SK-N-DZ (cell line): ENCODE measurements at places on chromosomes 16 and 17.
A peak's percentile ranks its signal among the peaks of the same experiment; 100 is the strongest.

DNA sequence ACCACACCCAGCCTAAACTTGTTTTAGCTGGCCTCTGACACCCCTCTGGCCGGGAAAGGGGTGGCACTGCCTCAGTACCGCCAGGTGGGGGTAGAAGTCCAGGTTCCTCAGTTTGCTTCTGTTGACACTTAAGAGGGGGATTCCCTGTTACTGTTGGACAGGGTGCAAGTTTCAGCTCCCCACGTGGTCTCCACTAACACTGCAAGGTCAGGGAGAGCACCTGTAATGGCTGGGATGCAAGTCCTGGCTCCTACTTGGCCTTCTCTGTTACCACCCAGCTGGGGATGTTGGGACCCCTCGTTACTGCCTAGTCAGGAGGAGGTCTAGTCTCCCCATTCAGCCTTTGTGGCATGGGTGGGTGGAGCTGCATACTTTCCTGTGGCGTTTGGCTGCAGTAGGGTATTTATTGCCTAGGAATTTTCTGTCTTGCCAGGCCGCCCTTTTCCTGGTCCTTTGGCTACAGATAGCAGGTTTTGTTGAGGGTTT is 10.6 kb upstream of the MFAP4 start:
- DNase-seq = no peak

GRCh38 chr16:50043358-50043757 is 18.3 kb downstream of the CNEP1R1 start:
- DNase-seq = no peak

- DNase-seq = no peak
Measured at GRCh38 chr16:88719267-88719932, 13.1 kb downstream of the CTU2 start.

GRCh38 chr17:43946781-43947180 is 4.5 kb upstream of the PPY start:
- peak; percentile 73 for DNase-seq

GRCh38 chr16:67942510-67943255 is 1.2 kb downstream of the LCAT start:
- no peak for DNase-seq

DNA sequence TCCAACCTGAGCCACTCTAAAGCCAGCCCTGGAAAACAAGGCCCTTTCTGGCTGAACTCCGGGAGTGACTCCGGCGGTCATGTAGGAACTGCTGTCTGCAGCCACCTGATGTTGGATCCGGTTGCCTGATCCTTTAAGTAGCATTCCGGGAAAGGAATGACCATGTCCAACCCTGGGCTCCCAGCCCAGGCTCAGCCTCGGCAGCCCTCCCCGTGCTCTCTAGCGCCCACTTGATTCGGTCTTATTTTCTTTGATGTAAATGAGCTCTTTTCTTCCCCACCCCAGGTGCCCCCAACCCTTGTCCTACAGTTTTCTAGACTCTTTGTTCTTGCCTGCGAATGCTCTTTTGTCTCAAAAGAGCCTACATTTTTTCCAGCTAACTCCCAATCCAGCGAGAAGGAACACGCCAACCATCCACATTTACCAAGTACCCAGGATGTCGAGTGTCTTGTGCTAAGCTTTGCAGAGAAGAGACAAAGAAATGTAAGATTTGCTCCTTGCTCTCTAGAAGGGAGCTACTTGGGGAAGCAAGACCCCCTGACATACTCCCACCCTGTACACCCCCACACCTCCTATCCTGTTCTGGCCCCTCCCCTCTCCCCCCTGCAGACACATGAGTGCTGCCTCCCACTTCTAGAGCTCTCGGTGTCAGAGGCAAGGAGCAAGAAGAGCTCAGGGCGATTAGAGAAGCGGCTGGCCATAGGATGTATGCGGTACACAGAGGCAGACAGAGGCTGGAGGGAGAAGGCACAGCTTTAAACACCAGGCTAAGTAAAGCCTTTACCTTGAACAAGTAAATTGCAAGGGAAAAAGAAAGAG is 53.8 kb downstream of the COG7 start:
- no peak for DNase-seq

GRCh38 chr16:48542020-48542473 is 67.9 kb downstream of the N4BP1 start:
- no peak for DNase-seq

DNA sequence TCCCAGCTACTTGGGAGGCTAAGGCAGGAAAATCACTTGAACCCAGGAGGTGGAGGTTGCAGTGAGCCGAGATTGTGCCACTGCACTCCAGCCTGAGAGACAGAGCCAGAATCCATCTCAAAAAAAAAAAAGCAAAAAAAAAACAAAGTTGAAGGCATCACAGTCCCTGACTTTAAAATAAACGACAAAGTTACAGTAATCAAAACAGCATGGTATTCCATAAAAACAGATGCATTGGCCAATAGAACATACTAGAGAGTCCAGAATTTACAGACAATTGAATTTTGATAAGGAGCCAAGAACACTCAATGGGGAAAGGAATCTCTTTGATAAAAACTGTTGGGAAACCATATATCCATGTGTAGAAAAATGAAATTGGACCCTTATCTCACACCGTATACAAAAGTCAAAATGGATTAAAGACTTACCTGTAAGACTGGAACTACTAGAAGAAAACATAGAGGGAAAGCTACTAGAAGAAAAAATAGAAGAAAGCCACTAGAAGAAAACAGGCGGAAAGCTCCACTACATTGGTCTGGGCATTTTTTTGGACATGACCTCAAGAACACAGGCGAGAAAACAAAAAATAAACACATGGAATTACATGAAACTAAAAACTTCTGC is 2.8 kb upstream of the EFCAB13 start:
- DNase-seq = no peak

GRCh38 chr16:66376577-66377305 is 10.2 kb downstream of the CDH5 start:
- no peak for DNase-seq

DNA sequence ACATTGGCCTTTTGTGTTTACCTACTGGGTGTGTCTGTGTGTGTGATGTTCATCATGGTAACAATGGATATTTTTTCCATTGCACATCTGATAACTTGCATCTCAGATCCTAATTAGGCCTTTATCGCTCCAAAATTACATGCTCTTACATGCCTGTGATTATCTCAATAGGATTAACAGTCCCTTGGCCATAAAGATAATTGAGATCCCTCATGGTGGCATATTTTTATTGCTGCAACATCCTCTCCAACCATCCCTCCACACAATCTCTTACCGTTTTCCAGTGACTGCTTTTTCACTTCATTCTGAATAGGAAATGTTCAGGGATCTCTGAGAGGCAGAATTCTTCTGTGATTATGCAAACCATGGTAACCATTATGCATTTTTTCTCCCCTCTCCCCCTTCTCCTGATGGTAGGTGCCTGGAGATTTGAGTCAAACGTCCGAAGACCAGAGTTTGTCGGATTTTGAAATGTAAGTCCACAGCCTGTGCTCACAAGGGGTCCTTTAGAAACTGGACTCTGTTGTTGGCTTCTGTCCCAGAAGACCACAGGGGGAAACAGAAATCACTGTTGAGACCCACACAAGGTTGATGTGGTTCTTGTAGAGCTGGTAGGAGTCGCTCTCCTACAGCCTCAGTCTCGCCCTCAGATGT is 405.5 kb downstream of the CPPED1 start:
- DNase-seq = no peak

DNA sequence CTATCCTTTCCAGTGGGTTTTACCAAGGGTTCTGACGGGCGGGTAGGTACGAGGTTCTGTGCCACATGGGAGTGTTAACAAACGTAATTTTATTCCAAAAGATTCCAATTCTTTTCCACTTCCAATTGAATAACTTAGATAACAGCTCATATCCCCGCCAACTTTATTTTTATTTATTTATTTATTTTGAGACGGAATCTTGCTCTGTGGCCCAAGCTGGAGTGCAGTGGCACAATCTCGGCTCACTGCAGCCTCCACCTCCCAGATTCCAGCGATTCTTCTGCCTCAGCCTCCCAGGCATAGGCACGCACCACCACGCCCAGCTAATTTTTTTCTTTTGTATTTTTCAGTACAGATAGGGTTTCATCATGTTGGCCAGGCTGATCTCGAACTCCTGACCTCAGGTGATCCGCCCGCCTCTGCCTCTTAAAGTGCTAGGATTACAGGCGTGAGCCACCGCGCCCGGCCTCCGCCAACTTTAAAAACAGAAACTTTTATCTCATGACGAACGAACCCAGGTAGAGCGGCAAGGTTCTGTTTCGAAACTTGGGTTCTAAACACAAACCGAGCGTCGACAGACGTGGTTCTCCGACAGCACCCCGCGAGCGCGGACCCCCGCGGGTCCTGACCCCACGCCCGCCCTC is 613 bp downstream of the ECI1 start:
- no peak for DNase-seq

GRCh38 chr17:64968652-64969501 is 49.6 kb upstream of the LRRC37A3 start:
- no peak for DNase-seq

DNA sequence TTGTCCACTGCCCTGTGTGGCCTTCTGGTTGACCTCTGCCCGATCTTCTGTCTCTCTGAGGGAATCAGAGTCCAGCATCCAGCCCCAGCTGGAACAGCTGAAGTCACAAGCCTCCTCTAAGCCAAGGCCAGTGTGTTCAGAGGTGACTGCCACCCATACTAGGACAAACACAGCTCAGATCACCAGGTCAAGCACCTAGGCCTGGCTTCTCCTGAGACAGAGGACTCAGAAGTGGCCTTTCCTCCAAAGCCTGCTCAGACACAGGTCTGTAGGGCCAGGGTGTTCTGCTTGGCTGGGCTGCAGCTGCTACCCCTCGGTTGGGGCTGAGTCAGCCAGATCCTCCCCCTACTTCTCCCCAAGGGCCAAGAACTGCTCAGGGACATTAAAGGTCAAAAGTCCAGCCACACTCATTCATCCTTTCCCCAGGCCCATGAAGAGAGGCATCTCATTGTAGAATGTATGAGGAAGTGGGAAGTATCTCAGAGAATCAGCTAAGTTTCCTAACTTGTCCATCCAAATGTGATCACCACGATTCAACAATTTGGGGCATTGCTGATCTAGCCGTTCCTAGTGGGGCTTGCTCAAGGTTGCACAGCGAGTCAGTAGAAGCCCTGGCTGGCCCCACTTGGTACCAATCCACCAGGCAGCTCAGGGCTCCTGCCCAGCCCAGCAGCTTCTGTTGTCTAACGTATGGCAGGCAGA is 7.6 kb downstream of the SLC46A1 start:
- DNase-seq = no peak

- DNase-seq = no peak
Measured at GRCh38 chr16:30380803-30381208, 1.6 kb downstream of the SEPTIN1 start.

- peak; percentile 73 for DNase-seq
Measured at GRCh38 chr17:83180996-83181481, 101.6 kb downstream of the METRNL start.

GRCh38 chr17:48642059-48642842 is 16.1 kb upstream of the HOXB9 start:
- DNase-seq = no peak

- no peak for DNase-seq
Measured at GRCh38 chr17:78126895-78127238, 1.7 kb downstream of the TMC6 start.

DNA sequence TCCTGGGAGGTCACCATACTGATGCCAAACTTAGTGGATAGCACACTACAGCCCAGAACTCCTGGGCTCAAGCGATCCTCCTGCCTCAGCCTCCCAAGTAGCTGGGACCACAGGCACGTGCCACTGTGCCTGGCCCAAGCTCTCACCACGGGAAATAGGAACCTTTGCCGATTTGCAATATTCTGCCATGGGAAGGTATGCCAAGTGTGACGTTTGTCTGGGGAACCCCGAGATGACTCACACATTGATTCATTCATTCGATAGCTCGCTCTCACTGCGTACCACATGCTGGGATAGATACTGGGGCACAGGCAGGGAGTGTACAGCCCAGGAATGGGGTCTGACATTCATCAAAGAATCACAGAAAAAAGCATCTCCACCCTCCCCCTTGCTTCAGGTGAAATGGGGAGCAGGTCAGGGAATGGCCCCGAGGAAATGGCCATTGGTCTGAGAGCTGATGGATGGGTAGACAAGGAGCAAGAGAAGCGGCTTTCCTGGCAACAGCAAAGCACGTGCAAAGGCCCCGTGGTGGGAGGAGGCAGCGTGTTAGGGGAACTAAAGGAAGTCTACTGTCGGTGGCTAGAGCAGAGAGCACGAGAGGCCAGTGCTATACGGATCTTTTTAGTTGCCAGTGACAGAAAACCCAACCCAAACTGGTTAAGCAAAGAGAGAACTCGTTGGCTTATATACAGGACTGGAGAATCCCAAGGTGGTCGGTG is 44.1 kb downstream of the DNAH17 start:
- DNase-seq = no peak

DNA sequence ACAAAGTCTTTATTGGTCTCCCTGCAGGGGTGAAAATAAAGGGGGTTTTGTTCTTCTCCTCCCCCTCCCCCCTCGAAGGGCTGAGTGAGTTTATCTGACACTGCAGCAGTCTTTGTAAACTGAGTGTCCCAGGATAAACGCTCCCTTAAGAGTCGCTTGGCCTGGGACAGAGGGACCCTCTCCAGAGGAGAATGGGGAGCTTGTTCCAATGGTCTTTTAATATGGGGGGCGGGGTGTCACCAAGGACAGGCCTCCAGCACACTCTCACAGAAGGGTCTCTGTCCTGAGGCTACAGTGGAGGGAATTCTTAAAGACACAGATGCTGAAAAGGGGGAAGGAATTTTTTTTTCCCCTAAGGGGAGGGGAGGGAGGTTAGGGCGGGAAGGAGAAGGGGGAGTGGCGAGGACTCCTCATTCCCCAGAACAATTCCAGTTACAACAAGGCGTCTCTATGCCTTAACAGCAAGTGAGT is 455.5 kb downstream of the SOX9 start:
- DNase-seq = no peak

DNA sequence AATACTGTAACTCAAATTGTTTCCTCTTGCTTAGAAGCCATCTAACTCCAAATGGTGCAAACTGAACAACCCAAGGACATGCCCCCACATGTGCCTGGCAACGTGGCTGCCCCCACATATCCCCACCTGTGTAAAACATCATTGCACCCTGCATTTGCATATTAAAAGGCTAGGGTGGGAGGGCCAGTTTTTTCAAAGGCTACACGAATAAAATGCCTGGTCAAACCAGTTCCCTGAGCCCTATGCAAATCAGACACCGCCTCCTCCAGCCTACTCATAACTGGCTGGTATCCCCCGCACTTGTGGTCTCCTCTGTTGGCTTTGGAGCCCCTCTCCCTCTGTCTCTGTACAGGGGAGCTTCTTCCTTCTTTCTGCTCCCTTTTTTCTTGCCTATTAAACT is 26.7 kb downstream of the C16orf54 start:
- no peak for DNase-seq

DNA sequence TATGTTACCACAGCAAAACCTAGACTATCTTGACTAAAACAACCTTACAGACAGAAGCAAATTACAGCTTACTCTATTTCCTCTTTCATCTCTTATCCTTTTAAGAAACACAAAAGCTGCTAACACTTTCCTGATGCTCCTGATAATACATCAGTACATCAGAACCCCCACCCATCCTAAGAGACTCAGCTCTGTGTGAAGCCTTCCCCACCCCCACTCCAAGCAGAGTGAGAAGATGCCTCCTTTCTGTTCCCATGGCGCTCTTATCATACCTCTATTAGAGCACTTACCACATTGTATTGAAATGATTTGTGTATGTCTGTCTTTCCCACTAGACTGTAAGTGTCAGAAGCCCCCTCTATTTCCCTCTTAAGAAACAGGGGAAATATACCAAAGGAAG is 42.4 kb upstream of the HS3ST2 start:
- DNase-seq = no peak
